Upper lobe of left lung (tissue), 6 donors: ENCODE measurements at places on chromosomes 4 and X. TPM values are rescaled to one million over a fixed set of nuclear protein-coding genes. Genes with fewer than 3 reads are reported as not detected.

MTMR8 gene
- total RNA-seq = 2.3 TPM

DNA sequence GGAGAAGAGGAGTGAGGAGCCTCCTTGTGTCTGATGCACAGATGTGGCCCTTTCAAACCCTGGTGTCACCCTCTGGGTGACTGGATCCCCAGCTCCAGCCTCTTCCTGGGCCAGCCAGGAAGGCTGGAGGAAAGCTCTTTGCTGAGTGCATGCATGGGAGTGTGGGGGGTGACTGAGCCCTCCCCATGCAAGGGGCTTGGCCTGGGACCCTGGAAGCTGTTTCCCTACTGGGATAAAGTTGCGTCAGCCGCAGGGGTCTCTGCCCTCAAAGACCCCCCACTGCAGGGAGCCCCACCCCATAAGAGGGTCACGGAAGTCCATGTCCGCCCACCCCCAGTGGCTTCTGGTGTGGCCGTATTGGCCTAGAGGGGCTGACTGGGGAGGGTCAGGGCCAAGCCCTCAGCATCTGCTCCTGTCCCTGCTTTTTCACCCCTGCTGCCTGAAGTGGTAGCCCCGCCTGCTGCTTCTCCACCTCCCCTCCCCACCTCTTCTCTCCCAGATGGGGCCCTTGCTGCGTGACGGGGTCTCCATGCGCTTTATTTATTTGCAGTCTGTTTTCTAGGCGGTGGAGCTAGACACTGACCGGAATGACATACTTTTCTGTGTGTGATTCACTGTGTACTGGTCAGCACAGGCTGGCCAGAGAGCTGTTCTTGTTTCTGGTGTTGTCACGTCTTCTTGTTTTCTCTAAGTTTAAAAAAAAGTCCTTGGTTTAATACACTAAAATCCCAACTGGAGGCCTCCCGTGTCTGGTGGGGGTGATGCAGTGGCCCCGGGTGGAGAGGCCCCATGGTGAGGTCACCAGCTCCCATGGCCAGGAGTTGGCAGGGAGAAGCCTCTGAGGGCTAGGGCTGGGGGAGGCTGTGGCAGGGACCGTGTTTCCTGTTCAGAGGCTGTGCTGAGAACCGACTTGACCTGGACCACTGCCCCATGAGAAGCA is 3.6 kb downstream of the SMIM10L2A start:
- no peak for DNase-seq

DNA sequence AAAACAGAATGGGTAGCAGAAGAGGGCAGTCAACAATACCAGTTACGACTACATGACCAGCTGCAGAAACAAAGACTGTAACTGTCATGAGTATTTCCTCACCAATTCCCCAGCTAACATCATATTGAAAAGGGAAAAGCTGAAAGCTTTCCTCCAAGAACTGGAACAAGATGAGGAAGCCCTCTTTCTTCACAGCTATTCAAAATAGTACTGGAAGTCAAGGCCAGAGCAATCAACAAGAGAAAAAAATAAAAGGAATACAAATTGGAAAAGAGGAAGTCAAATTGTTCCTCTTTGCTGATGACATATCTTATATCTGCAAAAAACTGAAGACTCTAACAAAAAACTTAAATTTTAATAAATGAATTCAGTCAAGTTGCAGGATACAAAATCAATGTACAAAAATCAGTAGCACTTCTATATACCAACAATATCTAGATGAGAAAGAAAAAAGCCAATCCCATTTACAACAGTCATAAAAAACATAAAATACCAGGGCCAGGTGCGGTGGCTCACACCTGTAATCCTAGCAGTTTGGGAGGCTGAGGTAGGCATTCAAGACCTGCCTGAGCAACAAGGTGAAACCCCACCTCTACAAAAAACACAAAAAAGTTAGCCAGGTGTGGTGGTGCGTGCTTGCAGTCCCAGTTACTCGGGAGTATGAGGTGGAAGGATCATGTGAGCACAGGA is 125.4 kb downstream of the ATP8A1 start:
- no peak for DNase-seq

- no peak for DNase-seq
Measured at GRCh38 chr4:113080624-113081023, 31.2 kb downstream of the ANK2 start.

- DNase-seq = no peak
Measured at GRCh38 chrX:103100484-103100883, 7.5 kb upstream of the NXF3 start.
